NCI-H1436 (cell line): ENCODE measurements at places on chromosomes 6 and 20.

- DNase-seq, result no peak
Observed at GRCh38 chr6:149435919-149436586, 36.0 kb downstream of the SUMO4 start.

- no peak for DNase-seq
Observed at GRCh38 chr6:18497006-18497405, 109.9 kb downstream of the RNF144B start.

GRCh38 chr6:1208876-1209275, 103.0 kb upstream of the FOXQ1 start:
- DNase-seq, result no peak

- no peak for DNase-seq
Observed at GRCh38 chr20:37504404-37505096, 16.5 kb upstream of the NNAT start.

GRCh38 chr20:29878777-29879442, 1378.6 kb upstream of the DEFB115 start:
- no peak for DNase-seq

DNA sequence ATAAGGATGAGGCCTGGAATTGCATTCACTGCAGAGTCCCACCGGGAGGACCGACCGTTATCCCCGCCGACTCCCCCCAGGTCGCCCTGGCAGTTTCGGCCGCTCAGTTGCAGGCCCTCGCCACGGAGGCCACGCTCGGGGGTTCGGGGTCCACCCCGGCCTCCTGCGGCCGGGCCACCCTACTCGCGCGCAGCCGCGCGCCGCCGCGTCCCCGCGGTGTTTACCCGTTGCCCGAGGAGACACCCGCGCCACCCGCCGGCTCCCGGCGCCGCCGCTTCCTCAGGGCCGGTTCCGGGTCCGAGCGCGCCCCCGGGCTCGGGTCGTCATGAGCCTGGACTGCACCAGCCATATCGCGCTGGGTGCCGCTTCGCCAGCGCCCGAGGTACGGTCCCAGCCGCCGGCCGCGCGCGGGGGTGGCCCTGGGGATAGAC, at the start of gene CCDC170:
Gene CCDC170, plus strand, starts transcription at position 214 of the 431 bp plus-strand sequence. Its CDS starts 112 bp downstream, at position 326.
- no peak for DNase-seq

GRCh38 chr20:42161228-42161829, 543.2 kb upstream of the CHD6 start:
- no peak for DNase-seq

GRCh38 chr6:2733324-2733723, 17.4 kb downstream of the MYLK4 start:
- no peak for DNase-seq

DNA sequence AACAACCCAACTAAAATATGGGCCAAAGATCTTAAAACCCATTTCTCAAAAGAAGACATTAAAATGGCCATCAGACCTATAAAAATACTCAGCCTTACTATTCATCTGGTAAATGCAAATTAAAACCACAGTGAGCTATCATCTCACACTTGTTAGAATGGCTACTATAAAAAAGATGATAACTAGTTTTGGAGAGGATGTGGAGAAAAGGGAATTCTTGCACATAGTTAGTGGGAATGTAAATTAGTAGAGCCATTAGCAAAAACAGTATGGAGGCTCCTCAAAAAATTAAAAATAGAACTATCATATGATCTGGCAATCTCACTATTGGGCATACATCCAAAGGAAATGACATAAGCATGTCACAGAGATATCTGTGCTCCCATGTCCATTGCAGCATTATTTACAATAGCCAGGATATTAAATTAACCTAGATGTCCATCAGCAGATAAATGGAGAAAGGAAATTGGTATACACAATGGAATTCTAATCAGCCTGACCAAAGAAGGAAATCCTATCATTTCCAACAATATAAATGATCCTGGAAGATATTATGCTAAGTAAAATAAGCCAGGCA, 2.9 kb downstream of the SIRPB1 start:
- no peak for DNase-seq

GRCh38 chr6:30985490-30985889, 2.0 kb downstream of the MUC21 start:
- DNase-seq, result no peak

DNA sequence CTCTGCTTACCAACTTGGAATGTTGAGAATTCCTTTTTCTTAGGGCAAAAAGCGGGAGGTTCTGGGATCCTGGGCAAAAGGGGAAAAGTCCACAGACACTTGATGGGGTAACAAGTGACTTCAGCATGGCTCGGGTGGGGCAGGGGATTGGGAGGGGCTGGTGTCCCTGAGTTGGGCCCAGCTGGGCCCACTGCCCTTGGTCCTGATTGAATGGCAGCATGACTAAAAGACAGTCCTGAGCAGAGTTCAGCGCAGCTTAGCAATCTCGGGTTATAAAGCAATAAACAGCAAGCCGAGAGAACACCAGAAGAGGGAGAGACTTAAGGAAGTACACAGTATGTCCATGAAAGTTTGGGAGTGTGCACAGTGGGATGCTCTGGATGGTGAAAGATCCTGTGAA, 5.6 kb downstream of the PPP2R5D start:
- DNase-seq, result no peak

GRCh38 chr6:14946753-14947152, 299.1 kb upstream of the JARID2 start:
- no peak for DNase-seq

DNA sequence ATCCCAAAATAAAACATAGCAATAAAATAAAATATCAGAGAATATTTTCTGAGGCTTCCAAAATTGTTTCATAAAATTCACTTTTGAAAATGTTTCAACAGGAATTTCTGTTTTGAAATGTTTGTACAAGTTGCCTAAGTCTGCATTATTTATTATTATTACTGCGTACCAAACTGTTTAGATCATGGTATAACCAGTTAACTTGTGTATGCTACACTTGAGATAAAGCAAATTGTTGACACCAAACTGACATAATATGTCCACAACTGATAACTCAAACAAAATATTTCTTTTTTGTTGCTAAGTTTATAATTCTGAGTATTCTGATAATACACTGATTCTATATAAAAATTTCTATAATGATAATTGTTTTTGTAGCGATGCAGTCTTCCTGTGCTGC, 531.8 kb upstream of the EYS start:
- no peak for DNase-seq
